Activated CD8-positive, alpha-beta memory T cell treated with anti-CD3 and anti-CD28 coated beads, Interleukin-2, amount 10 ng/mL, durations not matched to agents 7 days and 5 days (primary cell): ENCODE measurements at places on chromosomes 12 and 14. TPM values are rescaled to one million over a fixed set of nuclear protein-coding genes. Genes with fewer than 3 reads are reported as not detected.

The HOXC12 gene
- total RNA-seq, result not detected

The FGF23 gene
- total RNA-seq, result not detected

The CATSPERB gene
- 0.29 TPM for total RNA-seq

The NTF3 gene
- total RNA-seq, result not detected

The CEBPE gene
- total RNA-seq, result 0.79 TPM

The PDE3A gene
- total RNA-seq, result not detected

The CPSF6 gene
- 103 TPM for total RNA-seq

The TTC8 gene
- 2.5 TPM for total RNA-seq

GRCh38 chr12:26156201-26156871 is 31.5 kb upstream of the BHLHE41 start:
- H3K4me1 ChIP-seq, result no peaks in the 10 kb centered on the region
- peaks cover 32% of the 10 kb centered on the region for H3K27me3 ChIP-seq
- no peak for DNase-seq
- no peaks in the 10 kb centered on the region for H3K36me3 ChIP-seq
- H3K4me3 ChIP-seq, result no peak overlapping the region

GRCh38 chr12:132521200-132521580 is 31.2 kb downstream of the FBRSL1 start:
- no peak overlapping the region for H3K27ac ChIP-seq
- DNase-seq, result no peak
- no peaks in the 10 kb centered on the region for H3K4me1 ChIP-seq
- no peak overlapping the region for H3K4me3 ChIP-seq

DNA sequence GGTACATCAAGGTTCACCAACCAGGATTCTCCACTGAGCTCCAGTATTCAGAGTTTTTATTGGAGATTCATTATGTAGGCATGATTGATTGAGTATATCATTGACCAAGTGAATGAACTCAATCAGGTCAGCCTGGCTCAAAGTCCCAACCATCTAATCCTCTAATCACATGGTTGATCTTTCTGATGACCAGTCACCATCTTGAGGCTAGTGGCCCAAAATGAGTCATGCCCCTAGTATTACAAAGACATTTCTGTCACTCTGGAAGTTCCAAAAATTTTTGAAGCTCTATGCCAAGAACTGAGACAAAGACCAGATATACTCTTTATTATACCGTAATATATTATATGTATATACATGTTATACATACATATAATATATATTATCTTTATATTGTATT is 75.9 kb upstream of the ATF7IP start:
- H3K27ac ChIP-seq, result no peak overlapping the region
- no peak for DNase-seq
- no peak overlapping the region for H3K4me3 ChIP-seq
- peaks cover 4% of the 10 kb centered on the region for H3K4me1 ChIP-seq

DNA sequence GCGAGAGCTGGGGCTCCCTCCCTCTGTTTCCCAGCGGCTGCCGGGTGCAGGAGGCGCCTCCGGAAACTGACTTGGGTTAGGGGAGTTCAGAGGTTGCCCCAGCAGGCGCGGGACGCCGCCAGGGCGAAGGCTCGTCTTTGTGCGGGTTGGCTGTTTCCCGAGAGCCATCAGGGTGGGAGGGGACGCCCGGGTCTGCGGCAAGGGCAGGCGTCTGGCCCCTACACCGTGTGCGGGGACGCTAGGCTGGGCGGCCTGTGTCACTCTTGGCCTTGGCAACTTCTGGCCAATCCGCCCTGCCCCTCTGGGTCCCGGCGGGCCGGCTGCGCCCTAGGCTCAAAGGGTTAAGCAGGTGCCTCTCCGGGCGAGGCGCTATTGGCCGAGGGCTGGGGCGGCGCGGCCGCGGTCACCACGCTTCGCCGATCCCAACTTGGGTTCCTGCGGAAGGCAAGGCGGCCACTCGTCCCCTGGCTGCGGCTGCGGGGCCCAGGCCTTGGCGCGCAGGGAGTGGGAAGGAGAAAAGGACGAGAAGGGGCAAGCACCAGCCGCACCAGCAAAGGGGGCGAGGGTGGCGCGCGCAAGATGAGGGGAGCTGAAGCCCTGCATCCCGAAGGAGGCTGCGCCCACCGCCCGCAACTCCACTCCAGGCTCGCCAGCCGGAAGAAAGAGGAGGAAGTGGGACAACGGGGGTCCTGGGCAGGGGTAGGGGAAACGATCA is 5.6 kb upstream of the NPAS3 start:
- peaks cover 57% of the 10 kb centered on the region for H3K27me3 ChIP-seq
- peaks cover 3% of the 10 kb centered on the region for H3K36me3 ChIP-seq
- no peak for DNase-seq
- H3K4me1 ChIP-seq, result peaks cover 3% of the 10 kb centered on the region
- H3K4me3 ChIP-seq, result no peak overlapping the region

DNA sequence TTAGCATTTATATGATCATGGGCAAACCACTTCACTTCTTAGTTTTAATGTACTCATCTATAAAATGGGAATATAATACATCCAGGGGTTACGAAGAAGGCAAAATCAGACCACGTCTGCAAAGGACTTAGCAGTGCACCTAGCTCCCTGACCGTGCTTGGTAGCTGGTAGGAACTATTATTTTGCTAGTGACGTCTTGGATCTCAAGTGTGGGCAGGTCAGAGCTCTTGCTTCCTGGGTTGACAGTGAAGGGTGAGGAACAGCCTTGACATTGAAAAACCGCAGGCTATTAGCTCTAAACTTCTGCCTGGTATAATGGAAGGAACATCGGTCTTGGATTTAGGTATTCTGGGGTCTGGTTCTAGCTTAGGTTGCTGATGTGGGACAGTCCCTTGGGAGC is 89.3 kb upstream of the MED13L start:
- H3K36me3 ChIP-seq, result no peaks in the 10 kb centered on the region
- no peaks in the 10 kb centered on the region for H3K27me3 ChIP-seq
- no peak for DNase-seq

- H3K4me3 ChIP-seq, result no peak overlapping the region
- no peaks in the 10 kb centered on the region for H3K27me3 ChIP-seq
- peaks cover 28% of the 10 kb centered on the region for H3K4me1 ChIP-seq
- H3K27ac ChIP-seq, result no peak overlapping the region
These were observed 14.4 kb downstream of the TTLL5 start for GRCh38 chr14:75675265-75675960.

DNA sequence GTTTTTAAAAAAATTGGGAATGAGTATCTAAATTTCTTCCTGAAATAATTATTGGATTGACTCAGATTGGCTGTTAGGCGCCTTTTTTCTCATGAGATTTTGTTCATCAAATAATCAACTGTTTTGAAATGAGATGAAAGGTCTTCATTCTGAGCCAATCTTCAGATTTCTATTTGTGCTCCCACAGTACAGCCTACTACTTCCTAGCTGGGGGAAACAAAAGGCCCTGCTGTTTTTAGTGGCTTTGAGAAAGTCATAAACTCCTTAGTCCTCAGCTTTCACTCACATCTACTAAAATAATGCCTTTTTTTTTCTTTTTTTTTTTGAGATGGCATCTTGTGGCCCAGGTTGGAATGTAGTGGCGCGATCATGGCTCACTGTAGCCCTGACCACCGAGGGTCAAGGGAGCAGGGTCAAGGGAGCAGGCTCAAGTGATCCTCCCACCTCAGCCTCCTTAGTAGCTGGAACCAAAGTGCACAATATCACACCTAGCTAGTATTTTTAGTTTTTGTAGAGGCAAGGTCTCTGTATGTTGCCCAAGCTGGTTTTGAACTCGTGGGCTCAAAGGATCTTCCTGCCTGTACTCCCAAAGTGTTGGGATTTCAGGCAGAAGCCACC is 15.2 kb downstream of the NACA start:
- H3K27me3 ChIP-seq, result no peaks in the 10 kb centered on the region
- DNase-seq, result no peak
- no peak overlapping the region for H3K27ac ChIP-seq
- no peak overlapping the region for H3K4me3 ChIP-seq
- H3K4me1 ChIP-seq, result peaks cover 6% of the 10 kb centered on the region

GRCh38 chr14:50792051-50792477 is 38.9 kb downstream of the NIN start:
- no peaks in the 10 kb centered on the region for H3K27me3 ChIP-seq
- peaks cover 60% of the 10 kb centered on the region for H3K4me1 ChIP-seq
- DNase-seq, result no peak

DNA sequence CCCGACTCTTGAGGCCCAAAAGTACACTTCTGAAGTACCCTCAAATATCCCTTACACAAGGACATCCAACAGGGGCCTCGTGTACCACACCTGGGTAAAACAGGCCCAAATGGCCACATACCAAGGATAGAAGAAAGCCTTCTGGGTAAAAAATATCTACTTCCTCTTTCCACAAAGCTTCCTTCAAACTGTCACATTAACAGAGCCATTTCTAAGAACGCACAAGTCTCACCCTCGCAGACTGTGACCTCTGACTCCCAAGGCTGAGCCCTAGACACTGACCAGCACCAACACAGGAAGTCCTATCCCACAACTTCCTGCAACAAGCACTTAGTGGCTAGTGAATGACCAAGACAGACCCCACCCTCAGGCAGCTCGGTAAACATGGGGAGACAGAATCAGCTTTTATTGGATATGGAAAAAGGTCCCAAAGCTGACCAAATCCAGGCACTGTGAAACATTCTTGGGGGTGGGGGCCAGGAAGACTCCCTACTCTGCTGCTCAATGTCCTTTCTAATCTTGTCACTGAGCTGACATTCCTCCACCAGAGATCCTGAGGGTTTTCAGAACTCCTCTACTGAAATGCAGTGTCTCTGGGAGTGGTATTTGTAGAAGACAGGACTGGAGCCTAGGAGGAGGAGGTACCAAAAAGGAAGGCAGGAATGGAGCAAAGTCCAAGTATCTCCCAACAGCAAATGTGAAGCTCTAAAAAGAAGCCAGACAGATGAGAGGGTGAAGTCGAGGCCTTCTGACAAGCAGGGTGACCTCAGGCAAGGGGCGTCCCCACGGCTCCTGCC is 15.9 kb downstream of the KCTD10 start:
- H3K27ac ChIP-seq, result peak overlapping the region; percentile 84
- no peak overlapping the region for H3K4me3 ChIP-seq
- H3K36me3 ChIP-seq, result peaks cover 10% of the 10 kb centered on the region
- DNase-seq, result no peak
- H3K27me3 ChIP-seq, result no peaks in the 10 kb centered on the region

DNA sequence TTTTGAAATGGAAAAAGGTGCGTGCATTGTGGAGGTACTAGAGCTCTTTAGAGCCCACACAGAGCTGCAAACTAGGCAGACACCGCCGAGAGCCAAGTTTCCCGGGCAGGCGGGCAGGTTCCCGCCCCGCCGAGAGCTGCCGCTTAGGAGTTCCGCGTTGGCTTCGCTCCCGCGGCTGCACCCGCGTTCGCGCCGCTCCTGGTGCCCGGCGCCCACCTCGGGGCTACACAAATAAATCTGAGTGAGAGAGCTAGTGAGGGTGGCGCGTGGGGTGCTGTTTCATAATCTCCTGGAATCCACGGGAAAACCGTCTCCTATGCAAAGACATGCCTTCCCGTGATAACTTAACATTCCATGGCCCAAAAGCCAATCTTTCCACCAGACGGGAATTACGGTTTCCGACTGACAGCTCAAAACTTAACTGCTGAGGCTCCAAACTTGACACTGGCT is 645 bp downstream of the KITLG start:
- peaks cover 57% of the 10 kb centered on the region for H3K27me3 ChIP-seq
- H3K4me1 ChIP-seq, result peaks cover 8% of the 10 kb centered on the region
- no peaks in the 10 kb centered on the region for H3K36me3 ChIP-seq
- peak overlapping the region; percentile 53 for H3K4me3 ChIP-seq

GRCh38 chr14:70064136-70064865 is 124.5 kb downstream of the SLC8A3 start:
- H3K27ac ChIP-seq, result no peak overlapping the region
- DNase-seq, result no peak
- no peaks in the 10 kb centered on the region for H3K4me1 ChIP-seq
- no peaks in the 10 kb centered on the region for H3K36me3 ChIP-seq

DNA sequence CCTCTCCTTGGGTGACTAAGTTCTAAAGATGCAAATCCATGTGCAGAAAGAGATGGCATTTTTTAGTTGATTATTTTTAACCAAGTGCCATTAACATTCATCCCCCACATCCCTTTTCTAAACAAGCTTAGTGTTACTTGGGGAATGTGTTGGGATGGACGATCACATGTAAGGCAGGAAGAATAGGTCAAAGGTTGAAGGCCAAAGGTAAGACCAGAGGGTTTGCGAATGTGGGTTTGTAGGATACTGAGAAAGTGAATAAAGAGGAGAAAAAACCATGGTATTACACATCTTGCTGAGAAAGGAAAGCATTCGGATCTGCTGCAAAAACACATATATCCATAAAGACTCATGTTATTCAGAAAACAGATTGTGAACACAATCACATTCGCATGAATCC is 111.6 kb downstream of the GCH1 start:
- H3K27ac ChIP-seq, result no peak overlapping the region
- H3K4me1 ChIP-seq, result no peaks in the 10 kb centered on the region

GRCh38 chr12:1993341-1993740 is 10.9 kb downstream of the DCP1B start:
- DNase-seq, result no peak
- peak overlapping the region; percentile 61 for H3K27ac ChIP-seq
- no peaks in the 10 kb centered on the region for H3K27me3 ChIP-seq
- peaks cover 50% of the 10 kb centered on the region for H3K36me3 ChIP-seq

DNA sequence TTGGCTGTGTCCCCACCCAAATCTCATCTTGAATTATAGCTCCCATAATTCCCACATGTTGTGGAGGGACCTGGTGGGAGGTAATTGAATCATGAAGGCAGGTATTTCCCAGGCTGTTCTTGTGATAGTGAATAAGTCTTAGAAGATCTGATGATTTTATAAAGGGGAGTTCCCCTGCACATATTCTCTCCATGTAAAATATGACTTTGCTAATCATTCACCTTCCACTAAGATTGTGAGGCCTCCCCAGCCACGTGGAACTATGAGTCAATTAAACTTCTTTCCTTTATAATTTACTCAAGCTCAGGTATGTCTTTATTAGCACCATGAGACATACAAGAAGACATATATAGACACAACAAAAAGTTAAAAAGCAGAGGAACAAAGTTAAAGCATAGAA is 120.0 kb downstream of the CPNE8 start:
- no peak overlapping the region for H3K27ac ChIP-seq
- no peaks in the 10 kb centered on the region for H3K36me3 ChIP-seq
- H3K4me1 ChIP-seq, result no peaks in the 10 kb centered on the region
- no peaks in the 10 kb centered on the region for H3K27me3 ChIP-seq

GRCh38 chr14:105527826-105528585 is 1.6 kb downstream of the TMEM121 start:
- DNase-seq, result peak; percentile 85
- peak overlapping the region; percentile 52 for H3K27ac ChIP-seq
- peaks cover 21% of the 10 kb centered on the region for H3K4me1 ChIP-seq
- H3K27me3 ChIP-seq, result peaks cover 23% of the 10 kb centered on the region
- peak overlapping the region; percentile 61 for H3K4me3 ChIP-seq

GRCh38 chr12:22164139-22164538 is 118.1 kb downstream of the CMAS start:
- peaks cover 1% of the 10 kb centered on the region for H3K36me3 ChIP-seq
- no peaks in the 10 kb centered on the region for H3K27me3 ChIP-seq
- H3K4me1 ChIP-seq, result peaks cover 13% of the 10 kb centered on the region
- no peak overlapping the region for H3K4me3 ChIP-seq
